ENCODE measurements at places on chromosomes 12 and 14.

GRCh38 chr14:68583548-68584280 is 209.2 kb downstream of the ZFP36L1 start:
- no peak for DNase-seq

DNA sequence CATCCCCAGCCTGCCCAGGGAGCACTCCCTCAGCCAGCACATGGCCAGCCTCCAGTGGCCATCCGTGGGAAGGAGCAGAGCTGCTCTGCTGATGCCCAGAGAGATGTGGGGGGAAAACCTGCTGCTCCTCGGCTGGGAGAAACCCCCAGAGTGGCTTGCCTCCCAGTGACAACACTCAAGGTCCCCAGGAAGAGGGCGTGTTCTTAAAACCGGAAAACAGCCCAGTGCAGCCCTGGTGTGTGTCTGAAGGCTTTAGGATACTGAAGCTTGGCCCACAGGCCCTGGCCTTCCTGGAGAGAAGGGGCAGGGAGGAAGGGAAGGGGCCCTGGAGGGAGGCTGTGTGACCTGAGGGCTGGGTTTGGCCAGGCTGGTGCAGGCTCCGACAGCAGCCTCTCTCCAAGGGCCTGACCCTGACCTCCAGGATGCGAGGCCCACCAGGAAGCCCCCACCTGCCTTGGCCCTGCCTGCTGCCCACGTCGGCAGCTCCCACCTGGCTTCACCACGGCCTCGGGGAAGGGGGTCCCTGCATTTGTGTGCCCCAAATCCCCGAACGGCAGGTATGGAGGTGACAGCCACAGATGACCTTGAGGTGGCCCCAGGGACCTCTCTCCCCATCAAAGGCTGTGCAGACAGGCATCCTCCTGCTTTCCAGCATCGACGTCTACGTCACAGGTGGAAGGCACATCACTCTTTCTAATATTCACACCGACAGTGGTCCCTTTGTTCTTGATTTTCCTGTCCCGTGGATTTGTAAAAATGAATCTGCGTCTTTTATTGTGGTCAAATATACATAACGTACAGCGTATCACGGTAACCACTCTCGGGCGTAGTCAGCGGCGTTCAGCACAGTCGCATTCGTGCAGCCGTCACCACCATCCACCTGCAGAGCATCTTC is 190.0 kb upstream of the C14orf180 start:
- no peak for DNase-seq

DNA sequence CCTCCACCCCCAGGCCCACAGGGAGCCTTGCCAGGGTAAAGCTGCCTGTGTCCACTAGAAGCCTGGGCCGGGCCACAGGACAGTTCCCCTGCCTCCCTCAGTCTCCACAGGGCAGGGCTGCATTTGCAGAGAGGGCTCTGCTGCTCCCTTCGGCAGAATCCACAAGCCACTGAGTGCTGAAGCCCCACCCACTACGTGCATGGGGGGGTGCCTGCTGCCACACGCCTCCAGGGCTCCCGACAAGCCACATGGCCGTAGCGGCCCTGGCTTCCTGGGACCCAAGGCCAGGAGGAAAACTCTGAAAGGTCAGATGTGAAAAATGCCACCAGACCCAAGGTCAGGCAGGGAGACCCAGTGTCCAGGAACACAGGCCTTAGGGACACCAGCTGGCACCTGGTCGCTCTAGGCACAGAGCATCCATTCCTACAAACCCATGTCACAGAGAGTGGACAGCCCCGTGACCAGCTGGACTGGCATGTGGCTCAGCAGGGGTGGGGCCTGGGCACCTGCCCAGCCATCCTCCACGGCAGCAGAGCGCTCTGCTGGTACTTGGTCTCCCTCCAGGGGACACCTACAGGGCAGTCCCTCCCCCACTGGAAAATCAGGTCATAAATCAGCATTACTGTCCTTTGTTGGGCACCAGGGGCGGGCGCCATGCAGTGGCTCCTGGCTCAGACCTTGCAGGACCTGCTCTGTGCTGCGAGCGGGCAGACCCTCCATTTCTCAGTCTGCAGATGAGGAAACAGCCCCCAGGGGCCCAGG is 42.9 kb downstream of the CCDC85C start:
- DNase-seq, result no peak

DNA sequence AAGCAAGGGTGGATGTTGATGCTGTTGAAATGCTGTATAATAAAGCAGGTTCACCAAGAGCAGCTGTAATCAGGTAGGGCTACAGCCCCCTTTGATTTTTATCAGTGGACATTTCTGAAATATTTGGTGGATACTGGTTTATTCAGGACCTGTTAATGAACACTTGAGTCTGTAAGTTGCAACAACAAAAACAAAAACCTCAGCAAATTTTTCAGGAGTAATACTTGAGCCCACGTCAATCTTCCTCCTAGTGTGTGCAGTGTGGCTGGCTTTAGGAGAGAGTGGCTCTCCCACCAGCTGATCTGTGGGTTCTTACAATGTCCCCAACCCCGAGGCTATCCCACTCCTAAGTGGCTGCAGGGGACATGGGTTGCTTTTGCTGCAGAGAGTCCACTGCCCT is 347.8 kb downstream of the GLT1D1 start:
- DNase-seq, result no peak

GRCh38 chr12:26092346-26093105 is 32.3 kb downstream of the BHLHE41 start:
- no peak for DNase-seq

- no peak for DNase-seq
These were observed 6.9 kb upstream of the PDE3A start for GRCh38 chr12:20361416-20361815.

- DNase-seq, result no peak
These were observed 25.9 kb upstream of the PRKD1 start for GRCh38 chr14:29953501-29953900.

GRCh38 chr14:102538602-102539543 is 29.3 kb upstream of the ANKRD9 start:
- no peak for DNase-seq

DNA sequence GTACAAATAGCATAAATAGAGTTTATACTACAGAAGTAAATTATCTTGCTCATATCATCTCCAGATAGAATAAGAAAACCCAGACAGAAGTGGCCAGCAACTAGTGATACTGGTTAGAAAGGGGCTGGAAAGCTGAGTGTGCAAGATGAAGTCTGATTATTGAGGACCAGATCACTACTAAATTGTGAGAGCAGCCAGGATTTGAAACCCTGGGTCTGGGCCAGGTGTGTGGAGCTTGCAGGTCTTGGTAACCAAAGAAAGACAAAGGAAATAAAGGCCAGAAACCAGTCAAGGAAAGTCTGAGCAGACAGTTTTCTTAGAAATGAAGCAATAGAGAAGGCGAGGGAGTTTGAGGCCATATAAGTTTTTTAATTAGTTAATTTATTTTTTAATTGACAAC is 611.8 kb downstream of the ETNK1 start:
- DNase-seq, result no peak

- no peak for DNase-seq
These were observed 977.9 kb downstream of the TMTC2 start for GRCh38 chr12:83664650-83665049.

- DNase-seq, result peak; percentile 15
These were observed at the start of gene CCDC88C for GRCh38 chr14:91417120-91417982. CCDC88C (minus strand) TSS chr14:91417820; CDS start chr14:91417690, 130 bp downstream.

GRCh38 chr14:53767566-53767965 is 189.1 kb downstream of the BMP4 start:
- DNase-seq, result no peak

- DNase-seq, result no peak
These were observed 82.7 kb downstream of the ADCK1 start for GRCh38 chr14:77882636-77883035.

- no peak for DNase-seq
These were observed 67.6 kb downstream of the SLC38A6 start for GRCh38 chr14:61048640-61049039.

GRCh38 chr14:70020352-70021170 is 141.3 kb downstream of the SMOC1 start:
- DNase-seq, result no peak

DNA sequence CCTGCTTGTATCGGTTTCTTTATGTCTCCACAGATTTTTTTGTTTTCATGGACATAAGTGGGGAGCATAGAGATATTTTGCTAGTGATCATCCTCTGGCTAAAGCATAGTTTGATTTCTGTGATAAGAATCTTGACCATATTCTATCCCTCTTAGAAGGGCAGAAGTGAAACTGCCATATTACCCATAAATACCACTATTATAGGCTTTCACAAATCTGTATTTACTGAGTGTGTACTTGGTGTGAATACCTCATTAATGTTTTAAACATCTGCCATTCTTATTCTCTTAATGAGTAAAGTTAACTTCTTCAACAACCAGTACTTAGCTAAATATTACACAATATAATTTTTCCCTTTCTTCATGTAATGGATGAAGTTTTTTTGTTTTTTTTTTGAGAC is 16.1 kb downstream of the WNK1 start:
- DNase-seq, result no peak

- DNase-seq, result no peak
These were observed 4.2 kb upstream of the KLC1 start for GRCh38 chr14:103624860-103625259.

- DNase-seq, result no peak
These were observed 229.4 kb downstream of the ERC1 start for GRCh38 chr12:1220127-1221092.

GRCh38 chr12:65329721-65330120 is 51.2 kb downstream of the MSRB3 start:
- no peak for DNase-seq

GRCh38 chr14:75986439-75986765 is 839 bp downstream of the IFT43 start:
- DNase-seq, result no peak

DNA sequence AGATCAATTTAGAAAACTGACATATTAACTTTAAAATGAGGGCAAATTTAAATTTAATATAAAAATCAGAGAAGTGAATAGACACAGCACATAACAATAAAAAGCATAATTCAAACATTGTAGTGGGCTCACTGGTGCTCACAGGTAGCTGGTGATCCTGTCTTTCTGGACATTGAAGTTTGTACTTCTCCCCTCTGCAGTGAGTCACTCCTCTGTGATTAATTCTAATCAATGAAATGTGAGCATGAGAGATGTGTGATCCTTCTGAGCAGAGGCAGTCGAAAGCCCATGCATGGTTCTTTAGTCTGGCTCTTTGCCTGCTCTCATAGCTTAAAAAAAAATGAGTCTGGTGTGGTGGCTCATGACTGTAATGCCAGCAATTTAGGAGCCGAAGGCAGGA is 59.0 kb upstream of the RERGL start:
- DNase-seq, result no peak

DNA sequence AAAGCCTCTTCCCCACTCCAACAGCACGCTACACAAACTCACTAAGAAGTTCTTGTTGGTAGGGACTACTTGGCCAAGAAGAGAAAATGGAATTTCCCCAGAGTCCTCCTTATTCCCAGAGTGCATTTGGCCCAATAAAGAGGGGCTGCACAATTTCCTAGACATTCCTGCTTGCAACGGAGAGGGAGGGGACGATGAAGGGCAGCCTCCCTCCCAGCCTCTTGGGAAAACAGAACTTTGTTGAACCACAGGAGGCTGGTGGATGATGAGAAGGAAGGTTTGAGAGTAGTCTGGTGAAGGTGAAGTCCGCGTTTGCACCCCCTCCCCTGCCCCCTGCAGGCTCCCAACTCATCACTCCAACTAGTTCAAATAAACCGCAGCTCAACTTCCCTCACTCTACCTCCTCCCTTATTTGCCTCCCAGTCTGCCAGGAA is 19.1 kb upstream of the TBX3 start:
- no peak for DNase-seq
